Nucleus accumbens (tissue), 56 donors: ENCODE measurements at places on chromosomes 3 and 15.

- no peak for DNase-seq
Observed at GRCh38 chr3:42061713-42062380, 29.3 kb upstream of the TRAK1 start.

- no peak for DNase-seq
Observed at GRCh38 chr3:191680989-191681597, 220.1 kb downstream of the PYDC2 start.

GRCh38 chr15:59346951-59347350 is 25.7 kb downstream of the MYO1E start:
- DNase-seq: no peak

- no peak for DNase-seq
Observed at GRCh38 chr3:182083112-182083511, 371.4 kb downstream of the SOX2 start.

- DNase-seq: no peak
Observed at GRCh38 chr3:69283496-69283895, 102.4 kb downstream of the FRMD4B start.
